ENCODE measurements at places on chromosomes 1 and 21. TPM values are rescaled to one million over a fixed set of nuclear protein-coding genes. Genes with fewer than 3 reads are reported as not detected.

RABGAP1L gene
- total RNA-seq: 56.7 TPM

TMCC2 gene
- total RNA-seq: 0.80 TPM

ELF3 gene
- 318 TPM for total RNA-seq

GORAB gene
- total RNA-seq: 6.8 TPM

ESPN gene
- 18.6 TPM for total RNA-seq

FAM131C gene
- 12.3 TPM for total RNA-seq

PGLYRP4 gene
- not detected for total RNA-seq

C1QTNF12 gene
- 11.8 TPM for total RNA-seq

OR6K3 gene
- not detected for total RNA-seq

ZNF683 gene
- not detected for total RNA-seq

RHCE gene
- total RNA-seq: 0.78 TPM

TRIM62 gene
- total RNA-seq: 14.3 TPM

S100A7 gene
- total RNA-seq: not detected

ARMH1 gene
- total RNA-seq: 16.9 TPM

ILDR2 gene
- not detected for total RNA-seq

GPX7 gene
- not detected for total RNA-seq

OR2T1 gene
- not detected for total RNA-seq

S100A6 gene
- 994 TPM for total RNA-seq

TMEM61 gene
- total RNA-seq: 5.0 TPM

AGMAT gene
- 2.7 TPM for total RNA-seq

INKA2 gene
- 1.4 TPM for total RNA-seq

GFI1 gene
- 0.53 TPM for total RNA-seq

EDN2 gene
- 0.48 TPM for total RNA-seq

APCS gene
- total RNA-seq: not detected

ACKR1 gene
- not detected for total RNA-seq

LMNA gene
- total RNA-seq: 569 TPM

LCE2A gene
- total RNA-seq: not detected

DPT gene
- not detected for total RNA-seq

HSD3B1 gene
- total RNA-seq: not detected

SMCP gene
- not detected for total RNA-seq

GNG5 gene
- total RNA-seq: 98.8 TPM

SMG7 gene
- total RNA-seq: 72.9 TPM

TRPM2 gene
- total RNA-seq: not detected

SSX2IP gene
- total RNA-seq: 20.7 TPM

PADI1 gene
- total RNA-seq: 28.3 TPM

TAS1R3 gene
- 0.57 TPM for total RNA-seq

PCAT6 gene
- total RNA-seq: 3.6 TPM

MASP2 gene
- total RNA-seq: not detected

MPL gene
- total RNA-seq: 0.76 TPM

EFNA3 gene
- total RNA-seq: 8.8 TPM

SGIP1 gene
- not detected for total RNA-seq

ELAVL4 gene
- not detected for total RNA-seq

CHRM3 gene
- total RNA-seq: 6.1 TPM

LRRC52 gene
- total RNA-seq: not detected

KRTAP11-1 gene
- not detected for total RNA-seq

SPRR1B gene
- total RNA-seq: not detected

SLAMF7 gene
- total RNA-seq: 1.7 TPM

RNF186 gene
- not detected for total RNA-seq

NBPF26 gene
- 28.2 TPM for total RNA-seq

CD52 gene
- 1.2 TPM for total RNA-seq
